Glutamatergic neuron (in vitro differentiated cells): ENCODE measurements at places on chromosomes 3 and 15.

- peaks cover 34% of the 10 kb centered on the region for H3K4me1 ChIP-seq
- H3K27ac ChIP-seq: no peak overlapping the region
- no peak overlapping the region for H3K4me3 ChIP-seq
Observed at GRCh38 chr15:35107122-35107521, 22.0 kb upstream of the NANOGP8 start.

DNA sequence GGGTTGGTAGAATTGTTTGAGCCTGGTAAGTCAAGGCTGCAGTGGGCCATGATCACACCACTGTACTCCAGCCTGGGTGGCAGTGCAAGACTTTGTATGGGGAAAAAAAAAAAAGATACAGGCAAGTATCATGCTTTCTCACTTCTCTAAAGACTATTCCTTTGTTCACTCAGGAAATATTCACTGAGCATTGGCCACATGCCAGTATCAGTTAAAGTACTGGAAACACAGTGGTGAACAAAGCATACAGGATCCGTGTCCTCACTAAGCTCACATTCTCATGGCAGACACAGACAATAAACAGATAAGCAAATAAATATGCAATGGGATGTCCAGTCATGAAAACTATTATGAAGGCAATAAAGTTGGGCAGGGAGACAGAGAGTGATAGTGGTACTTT is 5.1 kb upstream of the MTHFS start:
- no peaks in the 10 kb centered on the region for H3K27me3 ChIP-seq
- H3K4me3 ChIP-seq: no peak overlapping the region
- no peaks in the 10 kb centered on the region for H3K36me3 ChIP-seq
- no peak for DNase-seq
- H3K27ac ChIP-seq: no peak overlapping the region

DNA sequence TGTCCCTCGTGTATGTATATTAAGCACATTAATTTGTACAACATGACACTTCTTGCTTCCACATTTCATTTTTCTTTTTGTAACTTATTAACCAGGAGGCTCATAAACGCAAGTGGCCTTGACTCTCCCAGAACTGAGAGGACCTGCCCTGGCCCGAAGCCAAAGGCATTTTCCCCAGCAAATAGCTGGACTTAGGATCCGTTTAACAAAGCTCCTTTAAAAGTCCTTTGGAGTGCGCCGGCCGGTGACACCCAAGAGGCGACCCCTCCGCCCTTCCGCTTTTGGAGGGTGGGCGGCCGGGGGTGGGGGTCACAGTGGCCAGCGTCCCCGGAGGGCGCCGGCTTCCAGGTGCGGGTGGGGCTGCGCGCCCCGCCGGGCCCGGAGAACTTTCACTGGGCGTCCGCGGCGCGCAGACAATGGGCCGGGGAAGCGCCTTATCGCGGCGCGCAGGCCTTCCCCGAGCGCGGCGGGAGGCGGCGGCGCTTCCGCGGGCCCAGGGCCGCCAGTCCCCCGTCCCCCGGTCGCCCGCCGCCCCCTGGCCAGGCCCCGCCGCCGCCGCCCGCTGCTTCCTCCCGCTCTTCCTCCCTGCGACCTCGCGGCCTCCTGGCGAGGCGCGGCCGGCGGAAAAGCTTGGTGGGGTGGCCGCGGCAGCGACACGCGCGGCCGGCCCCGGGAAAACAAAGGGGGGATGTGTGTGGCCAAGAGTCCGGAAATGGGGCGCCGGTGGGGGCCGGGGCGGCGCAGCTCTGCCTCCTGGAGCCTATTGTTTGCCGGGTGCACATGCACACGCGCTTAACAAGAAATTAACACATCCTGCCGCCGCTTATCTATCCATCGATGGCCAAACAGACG is 613.4 kb downstream of the MCTP2 start:
- peaks cover 8% of the 10 kb centered on the region for H3K4me1 ChIP-seq
- H3K36me3 ChIP-seq: peaks cover 38% of the 10 kb centered on the region
- H3K27me3 ChIP-seq: no peaks in the 10 kb centered on the region
- DNase-seq: peak; percentile 43
- H3K27ac ChIP-seq: peak overlapping the region; percentile 48
- H3K4me3 ChIP-seq: peak overlapping the region; percentile 52

DNA sequence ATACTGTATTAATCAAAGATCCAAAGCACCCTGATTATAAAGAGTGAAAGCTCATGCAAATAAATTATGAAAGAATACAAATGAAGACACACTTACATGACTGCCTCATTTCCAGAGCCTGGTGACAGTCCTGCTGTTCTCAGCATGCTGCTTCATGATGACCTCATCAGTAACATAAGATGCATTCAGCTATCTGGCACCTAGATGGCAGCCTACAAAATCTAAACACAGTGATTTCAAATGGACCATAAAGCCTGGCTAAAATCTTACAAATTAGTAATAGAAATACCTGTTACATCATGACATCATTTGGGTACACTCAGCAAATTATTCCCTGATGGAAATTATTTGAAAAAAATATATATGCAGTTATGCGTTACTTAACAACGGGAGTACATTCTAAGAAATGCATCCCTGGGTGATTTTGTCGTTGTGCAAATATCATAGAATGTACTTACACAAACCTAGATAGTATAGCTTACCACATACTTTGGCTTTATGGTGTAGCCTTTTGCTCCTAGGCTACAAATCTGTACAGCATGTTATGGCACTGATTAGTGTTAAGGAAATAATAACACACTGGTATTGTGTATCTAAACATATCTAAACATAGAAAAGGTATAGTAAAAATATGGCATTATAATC is 207.2 kb downstream of the EPHA3 start:
- no peak overlapping the region for H3K4me3 ChIP-seq
- peaks cover 5% of the 10 kb centered on the region for H3K4me1 ChIP-seq
- peak; percentile 28 for DNase-seq
- H3K27ac ChIP-seq: peak overlapping the region; percentile 86
- no peaks in the 10 kb centered on the region for H3K36me3 ChIP-seq

DNA sequence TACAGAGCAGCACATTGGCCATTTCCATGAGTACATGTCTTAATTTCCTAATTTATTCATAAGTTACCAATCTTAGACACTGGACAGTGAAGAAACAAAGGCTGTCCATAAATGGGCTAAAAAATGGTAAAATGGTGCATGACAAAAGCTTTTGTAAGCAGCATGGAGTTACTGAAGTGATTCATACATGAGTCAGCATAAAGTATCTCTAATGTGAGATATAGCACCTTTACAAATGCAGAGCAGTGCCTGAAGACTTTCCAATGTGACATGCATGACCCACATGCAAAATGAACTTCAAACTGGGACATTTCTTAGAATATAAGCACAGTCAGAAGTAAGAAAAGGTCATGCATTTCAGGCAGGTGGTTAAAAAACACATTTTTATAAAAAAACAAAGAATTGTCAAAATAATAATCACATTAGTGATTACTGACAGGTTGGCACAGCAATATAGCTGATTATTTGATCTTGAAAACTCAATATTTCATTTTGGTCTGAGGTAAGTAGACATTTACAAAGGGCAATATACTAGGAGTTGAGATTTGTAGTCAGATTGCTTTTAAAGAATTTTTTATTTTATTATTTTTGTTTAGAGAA is 299.3 kb downstream of the PLCL2 start:
- DNase-seq: no peak
- no peak overlapping the region for H3K27ac ChIP-seq
- H3K27me3 ChIP-seq: peaks cover 5% of the 10 kb centered on the region
- H3K4me1 ChIP-seq: peaks cover 13% of the 10 kb centered on the region
- no peak overlapping the region for H3K4me3 ChIP-seq

DNA sequence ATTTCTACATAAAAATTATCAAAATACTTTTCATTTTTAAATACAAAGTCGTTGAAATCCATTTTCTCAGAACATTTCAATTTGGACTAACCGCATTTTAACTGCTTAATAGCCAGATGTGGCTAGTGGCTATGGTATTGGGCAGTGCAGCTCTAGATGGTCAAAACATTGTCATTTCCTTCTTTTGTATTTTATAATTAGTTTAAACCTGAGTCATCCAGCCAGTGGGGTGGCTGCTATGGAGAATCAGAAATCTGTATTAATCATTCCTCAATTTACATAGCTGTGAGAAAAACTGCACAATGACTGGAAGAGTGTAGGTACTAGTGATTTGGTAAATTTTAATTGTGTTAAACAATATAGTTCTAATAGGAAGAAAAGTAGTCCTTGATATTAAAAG is 245.3 kb downstream of the PDZRN3 start:
- no peak overlapping the region for H3K4me3 ChIP-seq
- H3K4me1 ChIP-seq: no peaks in the 10 kb centered on the region
- no peaks in the 10 kb centered on the region for H3K27me3 ChIP-seq

DNA sequence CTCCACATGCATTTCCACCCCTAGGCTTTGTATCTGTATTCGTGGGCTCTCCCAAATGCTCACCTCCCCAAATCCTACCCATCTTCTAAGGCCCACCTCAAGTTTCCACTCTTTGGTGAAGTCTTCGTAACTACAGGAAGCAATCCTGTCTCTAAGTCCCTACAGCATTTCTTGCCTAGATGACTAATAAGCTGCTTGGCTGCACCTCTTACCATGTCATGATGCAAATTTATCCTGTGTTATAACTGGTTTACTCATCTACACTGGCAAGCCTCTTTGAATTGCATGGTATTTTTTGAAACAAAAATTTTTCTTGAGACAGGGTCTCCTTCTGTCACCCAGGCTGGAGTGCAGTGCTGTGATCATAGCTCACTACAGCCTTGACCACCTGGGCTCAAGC is 73.3 kb downstream of the SETMAR start:
- no peak overlapping the region for H3K27ac ChIP-seq
- H3K36me3 ChIP-seq: no peaks in the 10 kb centered on the region
- no peaks in the 10 kb centered on the region for H3K4me1 ChIP-seq
- H3K27me3 ChIP-seq: peaks cover 2% of the 10 kb centered on the region
- no peak overlapping the region for H3K4me3 ChIP-seq
- DNase-seq: no peak

DNA sequence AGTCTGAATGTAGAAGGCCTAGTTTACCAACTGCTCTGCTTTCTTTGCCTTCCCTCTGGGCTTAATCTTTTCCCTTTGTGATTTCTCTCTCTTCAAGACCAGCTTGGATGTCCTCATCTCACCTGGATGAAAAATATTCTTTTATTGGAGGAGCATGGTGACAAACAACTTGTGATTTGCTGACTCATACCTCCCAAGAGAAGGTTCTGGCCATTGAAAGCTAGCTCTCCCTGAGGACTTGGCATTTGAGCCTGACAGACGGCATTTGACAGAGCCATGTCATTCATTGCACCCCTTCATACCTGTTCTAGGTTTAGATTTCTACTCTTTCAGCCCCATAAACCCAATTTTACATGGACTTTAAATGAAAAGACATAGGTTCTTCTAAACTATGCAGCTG is 33.3 kb downstream of the ATG7 start:
- H3K27ac ChIP-seq: no peak overlapping the region
- no peak overlapping the region for H3K4me3 ChIP-seq
- no peak for DNase-seq
- peaks cover 5% of the 10 kb centered on the region for H3K4me1 ChIP-seq
- no peaks in the 10 kb centered on the region for H3K36me3 ChIP-seq

DNA sequence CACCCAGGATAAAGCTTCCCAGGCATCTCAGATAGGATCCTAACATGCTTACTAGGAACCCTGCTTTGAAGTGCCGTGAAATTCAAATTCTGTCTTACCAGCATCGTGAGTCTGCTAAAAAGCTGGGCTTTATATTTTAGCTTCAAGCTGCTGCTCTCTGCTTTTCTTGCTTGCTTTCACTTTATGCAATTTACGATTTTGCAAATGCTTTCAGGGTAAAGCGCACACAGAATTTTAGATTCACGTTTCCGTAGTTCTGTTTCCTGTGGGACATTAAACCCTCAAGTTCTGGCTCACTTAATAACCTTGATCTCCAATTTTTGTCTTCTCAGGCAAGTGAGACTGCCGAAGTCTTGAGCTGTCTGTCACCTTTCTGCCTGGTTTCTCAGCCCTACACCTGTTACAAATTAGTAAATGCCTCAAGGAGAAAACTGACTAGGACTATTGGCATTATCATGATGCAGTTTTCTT is 170.5 kb upstream of the TGFBR2 start:
- H3K36me3 ChIP-seq: no peaks in the 10 kb centered on the region
- H3K27ac ChIP-seq: no peak overlapping the region
- peaks cover 8% of the 10 kb centered on the region for H3K4me1 ChIP-seq

- no peaks in the 10 kb centered on the region for H3K36me3 ChIP-seq
- peaks cover 2% of the 10 kb centered on the region for H3K4me1 ChIP-seq
- DNase-seq: no peak
- no peak overlapping the region for H3K27ac ChIP-seq
- H3K4me3 ChIP-seq: no peak overlapping the region
- H3K27me3 ChIP-seq: peaks cover 2% of the 10 kb centered on the region
Observed at GRCh38 chr15:55649058-55649423, 60.9 kb upstream of the PYGO1 start.

- H3K27me3 ChIP-seq: peaks cover 2% of the 10 kb centered on the region
- H3K36me3 ChIP-seq: no peaks in the 10 kb centered on the region
- H3K4me1 ChIP-seq: peaks cover 21% of the 10 kb centered on the region
- no peak overlapping the region for H3K27ac ChIP-seq
- DNase-seq: no peak
Observed at GRCh38 chr3:64870876-64871646, 183.3 kb upstream of the ADAMTS9 start.

DNA sequence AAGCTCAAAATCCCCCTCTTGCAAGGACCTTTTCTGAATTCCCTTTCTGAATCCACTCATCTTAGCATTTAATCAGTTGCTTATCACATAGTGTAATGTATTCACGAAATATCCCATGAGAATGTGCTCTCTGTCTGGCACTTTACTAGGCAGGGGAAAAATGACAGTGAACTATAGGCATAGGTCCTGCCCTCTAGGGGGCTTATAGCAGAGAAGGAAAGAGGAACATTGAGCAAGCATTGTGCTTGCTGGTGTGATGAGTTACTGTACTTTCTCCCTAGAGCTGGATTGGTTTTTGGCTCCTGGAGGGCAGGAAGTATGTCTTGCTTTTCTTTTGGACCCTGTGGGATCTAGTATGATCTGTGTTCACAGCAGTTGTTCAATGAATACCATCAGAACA is 26.5 kb downstream of the DUOX2 start:
- peaks cover 4% of the 10 kb centered on the region for H3K36me3 ChIP-seq
- H3K27me3 ChIP-seq: peaks cover 3% of the 10 kb centered on the region
- no peak overlapping the region for H3K27ac ChIP-seq
- H3K4me1 ChIP-seq: no peaks in the 10 kb centered on the region
- DNase-seq: no peak

GRCh38 chr3:65936908-65937638 is 101.6 kb downstream of the MAGI1 start:
- no peak for DNase-seq
- H3K36me3 ChIP-seq: no peaks in the 10 kb centered on the region

DNA sequence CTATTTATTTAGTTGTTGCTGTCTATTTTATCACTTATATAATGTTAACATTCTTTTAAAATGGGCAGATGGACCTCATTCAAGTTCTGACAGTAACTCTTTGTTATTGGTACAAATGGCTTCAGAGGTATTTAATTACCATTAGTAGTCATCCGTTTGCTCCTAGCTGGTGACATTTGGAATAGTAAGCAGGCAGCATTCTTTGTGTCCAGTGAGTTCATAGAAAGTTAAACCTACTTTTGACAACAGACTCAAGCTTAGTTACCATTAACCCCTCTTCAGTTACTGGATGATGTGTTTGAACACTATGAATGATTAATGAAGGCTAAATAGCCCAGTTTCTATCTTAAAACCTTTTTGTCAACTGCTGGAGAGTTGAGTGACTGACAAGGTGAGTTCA is 500.7 kb upstream of the ATP11B start:
- H3K36me3 ChIP-seq: no peaks in the 10 kb centered on the region
- no peak overlapping the region for H3K27ac ChIP-seq
- H3K4me3 ChIP-seq: no peak overlapping the region
- peaks cover 2% of the 10 kb centered on the region for H3K27me3 ChIP-seq

GRCh38 chr3:32155117-32155516 is 48.7 kb downstream of the GPD1L start:
- no peaks in the 10 kb centered on the region for H3K36me3 ChIP-seq
- DNase-seq: no peak
- H3K27ac ChIP-seq: no peak overlapping the region
- H3K4me3 ChIP-seq: no peak overlapping the region
- H3K4me1 ChIP-seq: no peaks in the 10 kb centered on the region
- H3K27me3 ChIP-seq: peaks cover 3% of the 10 kb centered on the region
